ENCODE measurements at places on chromosomes 1 and 21.
A peak's percentile ranks its signal among the peaks of the same experiment; 100 is the strongest.

DNA sequence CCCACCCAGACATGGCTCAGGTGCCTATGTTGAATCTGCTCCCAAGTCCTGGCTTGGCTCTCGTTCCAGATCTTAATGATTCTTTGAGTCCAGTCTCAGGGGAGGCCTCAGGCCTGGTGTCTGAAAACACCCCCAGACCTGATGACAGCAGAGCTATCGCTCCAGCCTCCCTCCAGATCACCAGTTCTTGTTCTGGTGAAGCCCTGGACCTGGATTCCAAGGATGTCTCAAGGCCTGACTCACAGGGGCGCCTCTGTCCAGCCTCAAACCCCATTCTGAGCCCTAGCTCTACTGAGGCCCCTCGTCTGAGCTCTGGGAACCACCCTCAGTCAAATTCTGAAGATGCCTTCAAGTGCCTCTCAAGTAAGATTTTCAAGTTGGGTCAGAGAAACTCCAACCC is 11.4 kb downstream of the MROH7 start:
- DNase-seq: peak; percentile 7

GRCh38 chr1:244836584-244836983 is 1.1 kb downstream of the COX20 start:
- peak; percentile 46 for DNase-seq

GRCh38 chr1:993379-993995 is 6.4 kb downstream of the HES4 start:
- DNase-seq: no peak

DNA sequence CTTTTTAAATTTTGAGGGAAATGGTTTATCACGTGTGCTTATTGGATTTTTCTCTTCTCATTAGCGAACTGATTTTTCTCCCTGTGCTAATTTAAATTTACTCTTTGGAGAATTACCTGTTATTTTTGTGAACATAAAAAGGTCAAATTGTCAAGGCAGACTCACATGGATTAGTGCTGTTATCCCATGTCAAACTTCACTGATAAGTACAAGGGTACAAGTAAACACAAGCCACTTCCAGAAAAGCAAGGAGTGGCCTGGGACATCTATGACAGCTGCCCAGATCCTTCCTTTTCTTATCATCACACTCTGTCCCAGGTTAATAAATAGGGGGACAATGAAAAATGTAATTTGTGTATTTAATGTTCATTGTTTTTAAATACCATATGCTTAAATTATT is 901.2 kb downstream of the LTN1 start:
- DNase-seq: no peak

GRCh38 chr1:68103884-68104554 is 53.6 kb upstream of the DIRAS3 start:
- DNase-seq: peak; percentile 28

GRCh38 chr1:48908606-48909005 is 131.9 kb upstream of the BEND5 start:
- peak; percentile 55 for DNase-seq

GRCh38 chr21:16409352-16409751 is 679.6 kb downstream of the USP25 start:
- no peak for DNase-seq

- no peak for DNase-seq
These were observed 47.1 kb downstream of the SLC9C2 start for GRCh38 chr1:173555651-173556305.

GRCh38 chr1:40423264-40423642 is 27.0 kb upstream of the ZFP69B start:
- DNase-seq: no peak

- DNase-seq: no peak
These were observed 577.6 kb downstream of the MATN1 start for GRCh38 chr1:30145723-30146303.

- DNase-seq: peak; percentile 84
These were observed 631 bp upstream of the SPATC1L start for GRCh38 chr21:46184625-46185555.

DNA sequence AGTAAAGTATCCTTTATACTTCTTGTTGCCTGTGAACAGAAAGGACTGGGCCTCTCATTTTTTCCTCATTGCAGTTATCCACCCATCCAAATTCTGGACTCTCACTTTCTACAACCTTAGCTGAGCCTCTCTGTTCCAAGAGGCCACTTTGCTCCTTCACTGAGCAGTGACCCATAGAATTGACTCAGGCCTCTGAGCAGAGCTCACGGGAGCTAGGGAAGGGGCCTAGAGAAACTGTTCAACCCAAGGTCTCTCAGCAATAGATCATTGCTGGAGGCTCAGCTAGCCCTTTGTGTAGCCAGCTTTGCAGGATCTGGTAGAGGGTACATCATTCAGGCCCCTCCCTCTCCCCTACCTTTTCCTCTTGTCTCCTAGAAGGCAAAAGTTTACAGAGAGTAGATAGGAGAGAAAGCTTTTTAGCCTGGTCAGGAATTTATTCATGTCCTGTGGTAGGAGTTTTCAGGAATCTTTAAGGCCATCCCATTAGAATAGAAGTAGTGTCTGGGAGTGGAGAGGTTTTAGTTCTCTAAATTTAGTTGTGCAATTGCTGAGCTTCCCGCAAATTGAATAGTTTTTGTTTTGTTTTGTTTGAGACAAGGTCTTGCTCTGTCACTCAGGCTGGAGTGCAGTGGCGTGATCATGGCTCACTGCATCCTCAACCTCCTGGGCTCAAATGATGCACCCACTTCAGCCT is 6.7 kb downstream of the INTS3 start:
- DNase-seq: no peak

GRCh38 chr1:65431111-65431705 is 10.7 kb downstream of the LEPR start:
- peak; percentile 84 for DNase-seq

GRCh38 chr1:116261227-116261626 is 111.8 kb upstream of the ATP1A1 start:
- no peak for DNase-seq

GRCh38 chr1:77594366-77595112 is 87.9 kb downstream of the ZZZ3 start:
- no peak for DNase-seq

DNA sequence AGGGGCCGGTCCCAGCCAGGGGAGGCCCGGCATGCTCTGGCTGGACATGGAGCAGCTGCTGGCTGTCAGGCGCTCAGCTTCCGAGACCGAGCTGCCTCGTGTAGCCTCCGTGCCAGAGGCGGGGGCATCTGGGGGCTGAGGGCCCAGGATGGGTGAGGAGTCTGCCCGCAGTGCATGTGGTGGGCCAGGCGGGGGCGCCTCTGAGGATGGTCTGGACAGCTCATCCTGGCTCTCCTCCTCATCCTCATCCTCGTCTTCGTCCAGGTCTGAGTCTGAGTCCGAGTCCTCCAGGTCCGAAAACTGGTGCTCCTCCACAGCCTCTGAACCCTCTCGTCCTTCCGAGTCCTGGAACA is 28.9 kb upstream of the EDN2 start:
- DNase-seq: no peak

DNA sequence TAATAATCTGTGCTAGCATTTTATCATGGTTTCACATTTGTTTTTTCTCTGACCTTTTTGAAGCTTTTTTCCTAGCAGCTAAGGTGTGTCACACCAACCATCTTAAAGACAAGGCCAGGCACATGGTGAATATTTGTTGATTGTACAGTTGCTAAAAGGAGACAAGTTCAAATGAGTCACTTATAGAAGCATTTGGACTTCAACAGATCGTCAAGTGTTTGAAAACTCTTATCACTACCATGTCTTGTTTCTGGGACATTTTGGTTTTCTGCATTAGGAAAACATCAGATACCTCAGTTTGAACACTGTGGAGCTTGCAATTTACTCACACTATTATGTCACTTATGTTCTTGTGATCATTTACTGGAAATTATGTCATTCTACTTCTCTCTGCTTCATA is 407.3 kb downstream of the USP25 start:
- no peak for DNase-seq

GRCh38 chr1:26961826-26962225 is 1.6 kb upstream of the KDF1 start:
- DNase-seq: peak; percentile 89

DNA sequence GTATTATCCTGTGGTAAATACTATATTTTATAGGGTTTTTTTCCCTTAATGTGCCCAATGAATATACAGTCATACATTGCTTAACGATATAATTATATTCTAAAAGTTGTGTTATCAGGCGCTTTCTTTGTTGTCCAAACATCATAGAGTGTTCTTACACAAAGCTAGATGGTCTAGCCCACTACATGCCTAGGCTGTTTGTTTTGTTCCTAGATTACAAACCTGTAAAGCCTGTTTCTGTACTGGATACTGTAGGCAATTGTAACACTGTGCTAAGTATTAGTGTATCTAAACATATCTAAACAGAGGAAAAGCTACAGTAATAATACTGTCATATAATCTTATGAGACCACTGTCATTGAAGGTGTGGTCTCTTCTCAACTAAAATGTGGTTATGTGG is 242.6 kb upstream of the C1orf105 start:
- no peak for DNase-seq

- DNase-seq: peak; percentile 1
These were observed 147.8 kb upstream of the MAP1LC3C start for GRCh38 chr1:242146652-242147051.

DNA sequence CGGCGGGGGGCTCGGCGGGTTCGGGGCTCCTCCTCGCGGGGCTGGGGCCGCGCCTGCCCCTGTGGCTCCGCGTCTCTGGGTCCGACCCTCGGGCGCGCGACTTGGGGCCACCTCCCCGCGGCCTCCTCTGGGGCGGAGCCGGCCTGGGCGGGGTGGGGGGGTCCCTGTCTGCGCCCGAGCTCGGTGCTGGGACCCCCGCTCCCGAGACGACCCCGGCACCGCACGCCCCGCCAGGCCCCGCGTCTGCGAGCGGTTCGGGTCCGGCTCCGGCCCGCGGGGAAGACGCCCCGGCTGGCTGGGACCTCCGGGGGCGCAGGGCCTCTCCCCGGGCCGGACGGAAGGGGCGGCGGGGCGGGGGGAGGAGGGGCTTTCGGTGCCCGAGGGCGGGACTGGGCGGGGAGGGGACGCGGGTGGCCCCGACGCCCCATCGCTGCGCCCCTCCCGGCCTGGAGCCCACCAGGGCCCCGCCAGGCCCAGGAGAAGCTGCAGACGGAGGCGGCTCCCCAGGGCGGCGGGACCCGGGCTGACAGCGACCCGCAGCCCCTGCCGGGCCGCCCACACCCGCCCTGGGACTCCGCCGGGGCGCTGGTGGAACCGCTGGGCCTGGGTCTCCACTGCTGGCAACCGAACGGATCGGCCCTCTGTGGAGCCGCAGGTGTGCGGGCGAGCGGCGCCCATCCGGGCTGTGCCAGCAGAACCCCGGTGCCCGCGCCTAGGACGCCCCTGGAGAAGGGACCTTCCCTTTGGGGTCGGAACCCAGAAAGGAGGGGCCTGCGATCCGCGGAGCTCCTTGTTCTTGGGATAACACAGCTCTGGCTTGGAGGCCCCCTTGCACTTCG is 610 bp downstream of the COL6A2 start:
- DNase-seq: peak; percentile 70

- DNase-seq: no peak
These were observed 186.4 kb upstream of the FAM78B start for GRCh38 chr1:166353213-166353612.

GRCh38 chr1:185156288-185156853 is 382 bp downstream of the TRMT1L start:
- no peak for DNase-seq

GRCh38 chr1:13600762-13601453 is 17.3 kb downstream of the PDPN start:
- no peak for DNase-seq

DNA sequence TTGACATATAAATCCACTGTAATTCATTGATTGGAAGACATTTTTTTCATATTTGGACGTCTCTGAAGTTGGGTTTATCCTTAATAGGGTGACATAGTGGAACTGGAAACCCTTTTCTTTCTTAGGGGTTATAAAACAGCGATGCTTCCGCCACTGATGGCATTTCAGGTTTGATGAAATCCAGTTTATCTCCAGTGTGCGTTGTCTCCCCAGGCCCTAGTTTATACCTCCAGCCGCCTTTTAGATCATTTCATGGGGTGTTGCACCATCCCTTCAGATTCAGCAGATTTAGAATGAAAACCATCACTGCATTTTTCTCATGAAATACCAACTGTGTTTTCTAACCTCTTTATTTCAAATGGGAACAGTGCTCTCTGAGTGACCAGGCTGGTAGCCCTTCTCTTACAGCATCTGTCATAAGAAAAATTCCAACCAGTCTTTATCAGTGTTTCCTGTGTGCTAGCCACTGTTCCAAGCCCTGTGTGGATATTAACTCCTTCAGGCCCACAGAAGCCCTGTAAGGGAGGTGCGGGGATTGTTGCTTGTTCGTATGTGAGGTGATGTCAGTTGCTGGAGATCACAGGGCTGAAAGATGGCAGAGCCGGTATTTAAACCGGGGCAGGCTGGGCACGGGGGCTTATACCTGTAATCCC is 19.0 kb downstream of the H6PD start:
- peak; percentile 33 for DNase-seq

- DNase-seq: no peak
These were observed 26.3 kb upstream of the TCEA3 start for GRCh38 chr1:23450894-23451293.

GRCh38 chr1:224867715-224868114 is 61.8 kb upstream of the DNAH14 start:
- DNase-seq: no peak

GRCh38 chr1:201461645-201462441 is 7.1 kb downstream of the PHLDA3 start:
- DNase-seq: peak; percentile 98

GRCh38 chr1:118185084-118185832 is at the start of gene SPAG17:
Gene SPAG17 (minus strand): TSS chr1:118185228. CDS start chr1:118185157, 71 bp downstream.
- peak; percentile 25 for DNase-seq

DNA sequence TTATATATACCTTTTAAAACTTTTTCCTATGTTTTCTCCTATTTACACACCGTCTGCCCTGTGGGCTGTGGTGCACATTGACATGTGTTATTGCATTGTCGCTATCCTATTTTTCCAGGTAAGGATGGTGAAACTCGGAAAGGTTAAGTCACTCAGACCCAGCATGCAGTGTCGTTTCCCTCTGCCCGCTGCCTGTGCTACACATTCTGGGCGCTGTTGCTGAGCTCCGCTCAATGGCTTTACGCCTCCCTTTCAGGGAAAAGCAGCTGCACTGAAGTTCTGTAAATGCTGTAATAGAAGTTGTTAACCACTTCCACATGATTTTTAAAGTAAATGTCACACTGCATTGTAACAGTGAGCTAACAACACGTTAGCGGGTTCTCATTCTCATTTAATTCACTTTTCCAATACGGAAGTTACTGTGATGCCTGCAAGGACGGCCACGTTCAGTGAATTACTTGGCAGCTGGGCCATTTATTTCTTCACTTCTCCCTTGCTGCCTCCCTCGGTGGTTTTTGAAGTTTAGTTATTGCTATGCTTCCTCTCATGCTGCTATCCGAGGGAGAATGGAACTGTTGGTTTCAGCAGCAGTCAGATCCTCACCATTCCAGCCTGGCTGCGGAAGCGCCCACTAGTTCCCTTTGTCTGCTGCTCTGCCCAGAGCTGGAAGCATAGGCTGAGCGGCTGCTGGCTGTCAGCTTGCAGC is 288.7 kb downstream of the SPATA17 start:
- no peak for DNase-seq

DNA sequence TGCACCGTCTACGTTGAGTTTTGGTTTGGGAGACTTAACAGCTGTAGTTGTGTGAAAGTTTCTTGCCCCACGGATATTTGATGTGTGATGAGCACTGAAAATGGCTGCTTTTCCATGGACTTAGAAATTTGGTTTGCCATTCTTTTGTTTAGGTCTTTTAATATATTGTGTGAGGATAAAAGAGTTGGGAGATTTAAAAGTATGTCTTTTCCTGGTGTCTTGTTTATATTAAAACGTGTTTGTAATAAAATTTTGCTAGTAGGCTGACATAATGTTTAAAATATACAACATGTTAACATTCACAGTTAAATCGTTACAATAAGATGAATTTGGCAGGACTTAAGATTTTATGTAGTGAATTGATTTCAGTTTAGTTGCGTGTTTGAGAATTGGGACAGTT is 106.9 kb downstream of the DYRK1A start:
- no peak for DNase-seq

All from adipocyte (in vitro differentiated cells).